Ascending aorta (tissue), 2 donors: ENCODE measurements at places on chromosomes 5 and 9.

GRCh38 chr5:124519396-124519795, 227.0 kb downstream of the ZNF608 start:
- no peak for DNase-seq

DNA sequence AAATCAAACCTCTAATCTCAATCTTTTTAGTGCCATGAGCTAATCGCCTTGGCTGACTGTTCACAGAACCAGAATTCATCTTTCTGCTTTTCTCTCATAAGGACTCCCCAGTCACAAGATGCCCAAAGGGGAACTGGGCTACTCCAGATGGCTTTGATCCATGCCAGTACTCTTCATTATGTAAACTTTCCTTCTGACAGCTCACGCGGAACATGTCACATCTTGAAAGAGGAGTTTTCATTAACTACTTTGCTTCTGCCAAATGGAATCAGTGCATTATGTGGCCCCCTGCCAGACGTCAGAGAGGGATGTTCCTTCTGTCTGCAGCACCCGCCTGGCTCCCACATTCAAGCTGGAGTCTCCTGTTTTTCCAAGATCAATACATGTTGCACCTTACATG, 142.1 kb upstream of the NMUR2 start:
- no peak for DNase-seq

- DNase-seq = no peak
Measured at GRCh38 chr9:15724016-15724415, 171.2 kb downstream of the CCDC171 start.

DNA sequence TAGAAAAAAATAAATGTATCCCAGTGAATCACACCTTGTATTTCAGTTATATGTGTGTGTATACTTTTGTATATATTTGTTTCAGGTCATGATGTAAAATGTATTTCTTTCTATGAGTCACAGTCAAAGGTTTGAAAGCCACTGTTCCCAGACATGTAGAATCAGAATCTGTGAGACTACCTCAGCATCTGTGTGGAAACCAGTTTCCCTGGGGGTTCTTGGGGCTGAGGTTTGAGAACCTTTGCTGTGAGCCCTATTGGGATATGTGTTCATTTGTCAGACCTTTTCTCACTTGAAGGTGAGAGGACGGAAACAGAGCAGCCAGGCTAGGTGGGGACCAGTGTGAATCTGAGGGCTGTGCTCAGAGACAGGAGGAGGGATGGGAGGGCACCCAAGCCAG, 78.7 kb upstream of the SAP30L start:
- no peak for DNase-seq

GRCh38 chr5:154406231-154406630, 39.6 kb upstream of the SAP30L start:
- no peak for DNase-seq

GRCh38 chr5:2634399-2635176, 116.9 kb downstream of the IRX2 start:
- DNase-seq = no peak

GRCh38 chr5:83516377-83516776, 44.8 kb downstream of the VCAN start:
- DNase-seq = no peak

GRCh38 chr5:172798422-172799215, 27.6 kb upstream of the DUSP1 start:
- peak; percentile 92 for DNase-seq

DNA sequence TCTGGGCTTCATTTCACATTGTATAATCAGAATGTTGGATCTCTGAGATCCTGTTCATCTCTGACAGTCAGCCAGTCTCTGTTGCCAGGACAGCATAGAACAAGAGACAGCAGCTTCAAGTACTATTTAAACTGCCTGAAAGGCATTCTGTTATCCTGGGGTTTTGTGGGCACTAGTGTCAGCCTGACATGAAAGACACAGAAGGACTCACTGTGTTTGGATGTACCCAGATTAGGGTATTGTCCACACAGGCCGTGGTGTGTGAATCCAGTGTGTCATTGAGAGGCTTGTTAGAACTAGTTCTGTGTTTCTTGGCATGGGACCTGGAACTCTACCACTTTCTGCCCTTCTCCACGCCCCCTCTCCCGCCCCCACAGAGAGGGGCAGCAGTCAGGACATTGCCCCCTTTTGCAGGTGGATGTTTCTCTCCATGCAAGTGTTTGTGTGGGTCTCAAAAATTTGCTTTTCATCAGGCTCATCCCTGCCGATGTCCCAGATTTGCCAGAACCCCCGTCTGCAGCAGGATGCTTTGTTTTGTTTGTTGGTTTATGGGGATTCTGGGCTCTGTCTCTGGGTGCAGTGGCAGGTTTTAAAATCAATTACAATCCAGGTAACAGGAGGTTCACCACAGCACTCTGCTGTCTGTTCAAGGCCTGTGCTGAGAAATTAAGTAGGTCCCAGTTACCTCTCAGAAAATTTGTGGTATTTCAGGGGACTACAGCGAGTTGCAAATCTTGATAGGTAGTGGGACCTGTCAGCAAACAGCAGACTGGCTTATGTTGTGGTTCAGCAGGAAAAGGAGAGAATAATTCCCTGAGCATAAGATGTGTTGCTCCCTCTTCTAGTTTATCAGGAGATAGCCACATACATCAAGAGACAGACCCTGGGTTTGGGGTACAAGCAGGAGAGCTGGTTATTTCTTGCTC, 144.6 kb downstream of the DOCK2 start:
- DNase-seq = no peak

DNA sequence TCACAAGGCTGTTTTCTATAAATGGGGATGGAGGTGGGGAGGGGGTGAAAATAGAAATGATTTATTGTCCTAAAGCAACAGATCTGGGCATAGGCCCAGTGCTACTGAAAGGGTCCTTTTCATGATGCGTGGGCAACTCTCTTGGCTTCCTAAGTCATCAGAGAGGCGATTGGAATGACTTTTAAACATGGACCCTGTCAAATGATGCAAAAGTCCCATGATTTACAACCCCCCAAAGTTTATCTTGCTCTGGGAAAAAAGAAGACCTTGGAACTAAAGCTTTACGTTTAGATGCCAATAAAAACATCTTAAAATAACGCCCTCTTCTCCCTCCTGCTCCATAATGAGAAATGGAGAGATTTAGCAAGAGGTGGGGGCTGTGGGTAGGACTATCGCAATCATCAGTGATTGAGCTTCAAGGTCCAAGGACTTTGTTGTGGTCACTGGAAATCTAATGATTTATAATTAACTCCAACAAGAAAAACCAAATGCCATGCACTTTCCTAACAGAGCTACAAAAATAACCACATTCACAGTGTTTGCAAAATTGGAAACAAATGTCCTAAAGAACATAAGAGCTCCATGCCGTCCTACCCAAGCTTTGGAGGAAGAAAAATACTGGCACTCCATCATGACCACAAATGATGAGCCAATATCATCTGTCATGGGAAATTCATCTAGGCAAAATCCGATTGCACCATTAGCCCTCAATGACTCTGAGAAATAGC, 167.5 kb upstream of the CLINT1 start:
- DNase-seq = no peak

DNA sequence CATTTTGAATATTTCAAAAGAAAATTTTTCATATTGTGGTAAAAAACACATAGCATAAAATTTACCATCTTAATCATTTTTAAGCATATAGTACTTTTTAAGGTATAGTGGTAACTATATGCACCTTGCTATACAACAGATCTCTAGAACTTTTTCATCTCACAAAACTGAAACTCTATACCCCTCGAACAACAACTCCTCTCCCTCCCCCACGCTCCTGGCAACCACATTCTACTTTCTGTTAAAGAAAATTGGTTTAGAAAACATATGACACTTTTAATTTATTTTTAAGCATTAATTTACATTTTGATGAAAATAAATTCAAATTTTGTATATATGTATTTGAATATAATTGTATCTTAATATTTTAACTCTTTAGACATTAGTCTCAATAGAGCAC, 147.2 kb upstream of the EFNA5 start:
- DNase-seq = no peak

GRCh38 chr9:70040376-70040903, 3.2 kb upstream of the MAMDC2 start:
- no peak for DNase-seq

GRCh38 chr9:131010482-131011273, 1.7 kb downstream of the LAMC3 start:
- no peak for DNase-seq
